ENCODE measurements at places on chromosomes 5 and 9. TPM values are rescaled to one million over a fixed set of nuclear protein-coding genes. Genes with fewer than 3 reads are reported as not detected.

DNA sequence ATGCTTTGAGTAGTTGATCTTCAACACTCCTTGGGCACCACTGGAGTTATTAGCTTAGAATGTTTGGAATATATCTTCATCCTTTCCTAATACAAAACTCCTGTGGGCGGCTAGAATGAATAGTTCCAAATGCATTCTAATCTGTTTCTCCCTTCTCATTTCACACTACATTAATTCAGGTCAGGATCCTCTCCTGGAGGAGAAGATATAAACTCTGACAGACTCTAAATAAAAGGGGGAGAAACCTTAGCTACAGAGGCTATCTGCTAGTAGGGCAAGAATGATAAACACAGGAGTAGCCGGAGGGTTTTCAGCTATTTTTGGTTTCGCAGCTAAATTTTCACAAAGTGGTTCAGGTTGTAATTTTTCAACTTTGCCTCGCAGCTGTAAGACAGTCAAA lies 45.2 kb upstream of the FAM240B start:
- no peak for DNase-seq

DNA sequence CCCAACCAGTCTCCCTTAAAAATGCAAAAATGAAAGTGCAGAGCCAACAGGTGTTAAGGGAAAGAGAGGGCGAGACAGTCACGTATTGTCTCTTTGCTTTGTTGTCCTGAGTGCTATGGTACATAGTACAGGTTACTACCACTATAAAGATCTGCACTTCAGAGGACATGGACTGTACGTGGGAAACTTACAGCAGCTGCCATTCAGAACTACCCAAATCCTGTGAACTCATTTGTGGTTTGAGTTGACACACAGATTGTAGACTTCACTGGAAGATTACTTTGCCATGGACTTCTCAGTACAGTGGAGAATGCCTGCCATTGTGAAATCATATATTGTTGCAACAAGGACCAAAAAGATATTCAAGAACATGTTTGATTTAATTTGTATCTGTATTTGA lies 34.8 kb downstream of the FBXO38 start:
- no peak for DNase-seq

GRCh38 chr9:131404581-131404980 lies 10.7 kb downstream of the PRRC2B start:
- DNase-seq, result no peak

DNA sequence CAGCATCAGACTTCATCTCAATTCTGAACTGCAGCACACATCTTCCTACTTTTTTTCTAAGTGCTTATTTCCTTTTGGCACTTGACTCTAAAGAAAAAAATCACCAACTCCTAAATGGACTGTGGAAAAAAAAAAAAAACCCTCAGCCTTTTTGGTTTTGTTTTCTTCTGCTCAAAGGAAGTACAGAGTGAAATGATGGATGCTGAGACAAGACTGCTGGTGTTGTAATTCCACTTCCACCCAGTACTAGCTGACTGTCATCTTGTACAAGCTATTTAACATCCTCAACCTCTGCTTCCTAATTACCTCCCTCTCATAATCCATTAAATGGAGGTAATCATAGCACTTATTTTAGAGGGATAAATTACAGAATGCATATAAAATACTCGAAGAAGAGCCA lies 171.5 kb upstream of the GNA14 start:
- DNase-seq, result no peak

DNA sequence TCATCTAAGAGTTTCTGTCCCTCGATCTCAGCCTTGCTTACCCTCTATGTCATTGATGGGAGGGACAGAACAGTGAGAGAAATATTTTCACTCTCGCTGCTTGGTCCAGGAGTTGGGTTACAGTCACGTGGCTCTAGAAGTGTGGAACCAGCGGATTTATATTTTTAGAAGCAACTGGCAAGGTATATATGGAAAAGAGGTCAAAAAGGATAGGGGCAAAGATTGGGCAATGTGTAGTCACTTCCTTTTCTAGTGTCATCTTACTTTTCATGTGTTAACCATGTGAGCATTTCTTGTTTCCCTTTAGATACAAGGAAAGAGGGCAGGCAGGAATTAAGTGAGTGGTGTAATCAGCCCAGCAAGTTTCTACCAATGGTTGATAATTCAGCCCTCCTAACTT lies 111.5 kb upstream of the ZNF366 start:
- no peak for DNase-seq

GRCh38 chr5:6328173-6328572 lies 50.2 kb downstream of the MED10 start:
- peak; percentile 4 for DNase-seq

OBP2B gene
- not detected for total RNA-seq

FOXI1 gene
- total RNA-seq, result not detected

CDO1 gene
- total RNA-seq, result 0.18 TPM

- no peak for DNase-seq
Measured at GRCh38 chr5:11617080-11617479, 287.2 kb downstream of the CTNND2 start.

TGFBI gene
- total RNA-seq, result 86.9 TPM

DNA sequence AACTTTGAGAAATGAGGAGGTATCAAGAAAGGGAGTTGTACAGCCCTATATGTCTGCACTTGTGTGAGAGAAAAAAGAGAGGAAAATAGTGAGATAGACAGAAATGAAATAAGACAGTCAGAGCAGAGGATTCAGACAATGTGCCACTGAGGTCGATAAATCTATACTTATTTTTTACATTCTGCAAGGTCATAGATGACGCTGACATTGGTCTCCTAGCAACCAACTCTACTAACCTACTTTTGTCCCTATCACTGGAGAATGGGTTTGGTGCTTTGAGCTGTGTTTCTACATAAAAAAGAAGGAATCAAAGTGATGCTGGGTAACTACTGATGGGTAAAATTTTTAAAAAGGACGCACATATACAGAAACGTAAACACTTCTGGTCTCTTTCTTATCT lies 573.3 kb upstream of the RORB start:
- no peak for DNase-seq

GRCh38 chr9:98908897-98909634 lies 34.6 kb upstream of the COL15A1 start:
- no peak for DNase-seq

DNA sequence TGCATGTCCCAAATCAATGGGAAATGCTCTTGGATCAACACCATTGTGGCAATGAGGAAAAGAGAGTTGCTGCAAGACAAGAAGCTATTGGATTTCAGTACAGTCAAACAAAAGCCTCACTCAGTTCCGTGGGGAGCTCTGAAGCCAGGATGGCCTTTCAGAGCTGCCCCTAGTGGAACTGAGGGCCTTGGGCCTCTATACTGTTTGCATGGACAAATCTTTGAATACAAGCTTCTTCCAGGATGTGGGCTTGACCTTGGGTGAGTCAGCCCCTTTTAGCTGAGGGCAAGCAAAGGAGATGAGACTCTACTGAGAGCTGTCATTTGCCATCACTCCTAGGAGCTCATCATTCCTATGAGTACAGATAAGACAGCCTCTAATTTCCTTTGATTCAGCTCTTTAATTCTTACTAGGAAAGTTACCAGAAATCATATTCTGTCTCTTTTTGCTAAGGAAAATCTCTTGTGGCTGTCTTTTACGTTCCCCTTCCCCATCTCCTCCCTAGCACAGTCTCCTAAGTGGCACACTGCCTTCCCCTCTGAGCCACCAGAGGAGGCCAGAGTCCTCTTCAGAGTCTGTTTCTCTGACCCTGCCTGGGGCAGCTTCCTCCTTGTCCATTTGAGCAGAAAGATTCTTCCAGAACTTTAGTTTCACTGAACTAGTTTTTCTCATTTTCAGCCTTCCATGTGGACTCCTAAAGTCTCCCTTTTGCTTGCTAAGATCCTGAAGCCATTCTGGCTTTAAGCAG lies 168.8 kb upstream of the POC5 start:
- DNase-seq, result no peak

DNA sequence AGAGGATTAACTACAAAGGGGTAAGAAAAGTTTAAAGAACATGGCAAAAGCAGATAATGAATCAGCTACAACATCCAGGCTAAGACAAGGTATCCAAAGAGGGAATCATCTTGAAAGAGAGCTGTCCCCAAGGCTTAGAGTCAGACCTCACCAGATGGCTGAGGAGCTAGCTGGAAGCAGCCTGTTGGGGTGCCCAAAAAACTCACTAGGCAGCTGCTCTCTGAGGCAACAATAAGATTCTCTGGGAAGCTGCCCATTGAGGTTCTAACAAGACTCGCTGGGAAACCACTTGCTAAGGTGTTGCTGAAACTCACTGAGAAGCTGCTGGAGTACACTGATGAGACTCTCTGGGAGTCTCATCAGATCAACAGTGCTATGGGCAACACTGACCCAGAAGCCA lies 185.2 kb downstream of the CETN3 start:
- DNase-seq, result no peak

- no peak for DNase-seq
Measured at GRCh38 chr5:78819707-78820106, 165.4 kb downstream of the ARSB start.

DNA sequence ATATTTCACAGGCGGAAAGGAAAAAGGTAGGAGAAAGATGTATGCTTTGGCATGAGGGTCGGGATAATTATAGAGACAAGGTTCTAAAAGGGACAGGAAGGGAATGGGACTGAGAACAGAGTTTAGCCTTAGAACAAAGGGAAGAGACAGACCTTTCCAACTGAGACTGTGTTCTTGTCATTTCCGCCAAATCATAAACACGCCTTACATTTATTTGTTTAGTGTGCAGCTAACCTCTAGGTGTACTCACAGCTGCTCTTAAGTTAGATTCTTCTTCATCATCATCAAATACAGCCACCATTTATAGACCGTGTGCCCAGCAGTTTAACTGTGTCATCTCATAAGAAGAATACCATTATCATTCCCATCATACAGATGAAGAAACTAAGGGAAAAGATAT lies 5.9 kb upstream of the DELE1 start:
- DNase-seq, result no peak

DNA sequence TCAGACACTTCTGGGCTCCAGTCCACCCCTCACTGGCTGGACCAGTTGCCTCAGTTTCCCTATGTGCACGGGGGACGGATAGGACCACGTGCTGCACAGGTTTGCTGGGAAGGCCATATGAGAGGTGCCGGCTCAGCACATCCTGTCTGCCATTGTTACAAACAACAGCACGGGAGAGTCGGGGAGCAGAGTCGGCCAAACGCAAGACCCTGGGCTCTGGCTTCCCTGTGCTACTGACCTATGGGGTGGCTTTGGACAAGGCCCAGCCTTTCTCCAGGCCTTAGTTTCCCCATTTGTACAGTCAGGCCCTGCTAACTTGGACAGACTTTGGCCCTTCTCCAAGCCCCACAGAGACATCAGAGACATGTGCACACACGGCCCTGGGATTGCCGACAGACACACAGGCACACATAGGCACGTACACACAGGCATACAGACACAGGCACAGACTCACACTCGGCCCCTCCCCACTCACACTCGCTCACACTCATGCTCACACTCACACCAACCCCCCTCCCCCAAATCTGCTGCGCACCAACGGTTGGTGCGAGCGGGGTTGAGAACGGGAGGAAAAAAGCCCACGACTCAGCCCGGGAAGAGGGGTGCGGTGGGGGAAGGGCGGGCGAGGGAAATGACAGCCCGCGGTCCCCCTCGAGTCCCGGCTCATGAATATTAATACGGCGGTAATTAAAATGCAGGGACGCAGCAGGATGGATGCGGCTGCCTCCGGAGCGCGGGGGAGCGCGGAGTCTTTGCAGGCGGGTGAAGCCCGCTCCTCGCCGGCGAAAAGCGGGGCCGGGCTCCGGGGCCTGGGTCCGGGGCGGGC lies 133.0 kb downstream of the C9orf50 start:
- peak; percentile 58 for DNase-seq

LECT2 gene
- total RNA-seq, result not detected

HAVCR2 gene
- total RNA-seq, result not detected

ARHGEF39 gene
- 4.8 TPM for total RNA-seq

DNA sequence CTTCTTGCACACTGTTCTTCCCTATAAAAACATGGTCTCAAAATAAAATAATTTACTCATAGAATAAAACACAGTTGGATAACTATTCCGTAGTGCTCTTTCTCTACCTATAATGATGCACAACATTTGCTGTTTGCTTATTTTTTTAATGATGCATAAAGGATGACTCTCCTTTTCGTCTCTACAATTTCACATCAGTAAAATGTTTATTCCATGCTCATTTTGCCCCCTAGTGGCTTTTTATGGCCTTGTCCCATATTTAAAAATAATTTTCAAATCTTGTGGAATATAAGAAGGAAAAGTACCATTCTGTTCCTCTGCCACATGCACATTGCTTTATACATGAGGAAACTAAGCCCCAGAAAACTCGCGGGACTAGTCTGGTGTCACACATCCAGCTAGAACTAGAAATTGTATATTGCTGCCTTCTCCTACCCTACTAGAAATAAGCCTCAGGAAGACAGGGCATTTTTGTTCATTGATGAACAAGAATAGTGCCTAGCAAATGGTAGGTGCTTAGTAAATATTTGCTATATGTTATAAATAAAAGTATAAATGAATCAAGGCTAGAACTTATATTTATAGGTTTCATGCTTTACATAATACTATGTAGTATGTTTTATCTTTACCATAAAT lies 12.7 kb downstream of the KCTD16 start:
- DNase-seq, result no peak

GRCh38 chr5:141903261-141903660 lies 20.4 kb upstream of the DELE1 start:
- no peak for DNase-seq
